ENCODE measurements at places on chromosomes 3 and 15.

DNA sequence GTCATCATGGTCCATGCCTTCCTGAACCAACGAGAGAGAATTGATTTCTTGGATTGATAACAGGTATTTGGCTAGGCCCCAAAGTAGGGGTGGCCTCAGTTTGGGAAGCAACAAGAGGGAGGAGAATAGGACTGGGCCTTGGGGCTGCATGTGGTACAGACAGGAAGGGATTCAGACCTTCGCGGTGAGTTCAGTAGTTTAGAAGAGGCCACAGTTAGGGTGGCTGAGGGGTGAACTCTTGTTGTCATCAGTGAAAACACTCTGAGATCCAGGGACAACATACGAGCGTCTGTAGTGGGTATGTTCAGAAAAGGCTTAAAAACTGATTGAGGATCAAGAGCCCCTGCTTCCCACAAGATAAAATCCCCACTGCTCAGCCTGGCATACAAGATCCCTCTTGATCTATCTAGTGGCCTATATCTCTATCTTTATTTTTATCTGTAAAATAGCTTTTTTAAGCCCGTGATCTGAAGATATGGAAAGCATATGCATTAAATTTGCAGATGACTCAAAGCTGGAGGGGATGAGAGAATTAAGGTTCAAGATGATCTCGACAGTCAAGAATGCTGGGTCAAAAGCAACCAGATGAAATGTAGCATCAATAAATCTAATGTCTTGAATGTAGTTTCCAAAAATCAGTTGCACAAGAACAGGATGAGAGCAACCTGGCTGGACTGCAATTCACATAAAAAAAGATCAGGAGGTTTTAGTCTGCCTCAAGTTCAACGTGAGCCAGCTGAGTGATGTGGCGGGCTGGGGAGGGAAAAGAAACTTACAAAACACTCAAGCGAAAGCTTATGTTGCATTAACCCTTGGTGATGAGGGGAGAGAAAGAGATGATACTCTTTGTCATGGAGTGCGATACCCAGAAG, 221.1 kb upstream of the TLE3 start:
- no peak for DNase-seq

DNA sequence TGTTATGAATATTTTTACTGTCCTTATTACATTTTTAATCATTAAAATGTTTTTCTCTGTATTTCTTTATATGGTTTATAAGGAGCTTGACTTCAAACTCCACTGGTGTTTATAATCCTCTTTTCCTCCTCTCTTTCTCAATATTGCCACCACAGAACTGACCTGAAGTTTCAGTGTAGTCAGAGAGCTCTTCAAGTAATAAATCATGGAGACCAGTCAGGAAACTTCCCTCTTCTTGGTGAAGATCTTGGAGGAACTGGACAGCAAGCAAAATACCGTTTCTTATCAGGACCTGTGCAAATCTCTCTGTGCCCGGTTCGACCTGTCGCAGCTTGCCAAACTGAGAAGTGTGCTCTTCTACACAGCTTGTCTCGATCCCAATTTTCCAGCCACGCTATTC, 23.8 kb downstream of the MINAR1 start:
- no peak for DNase-seq

DNA sequence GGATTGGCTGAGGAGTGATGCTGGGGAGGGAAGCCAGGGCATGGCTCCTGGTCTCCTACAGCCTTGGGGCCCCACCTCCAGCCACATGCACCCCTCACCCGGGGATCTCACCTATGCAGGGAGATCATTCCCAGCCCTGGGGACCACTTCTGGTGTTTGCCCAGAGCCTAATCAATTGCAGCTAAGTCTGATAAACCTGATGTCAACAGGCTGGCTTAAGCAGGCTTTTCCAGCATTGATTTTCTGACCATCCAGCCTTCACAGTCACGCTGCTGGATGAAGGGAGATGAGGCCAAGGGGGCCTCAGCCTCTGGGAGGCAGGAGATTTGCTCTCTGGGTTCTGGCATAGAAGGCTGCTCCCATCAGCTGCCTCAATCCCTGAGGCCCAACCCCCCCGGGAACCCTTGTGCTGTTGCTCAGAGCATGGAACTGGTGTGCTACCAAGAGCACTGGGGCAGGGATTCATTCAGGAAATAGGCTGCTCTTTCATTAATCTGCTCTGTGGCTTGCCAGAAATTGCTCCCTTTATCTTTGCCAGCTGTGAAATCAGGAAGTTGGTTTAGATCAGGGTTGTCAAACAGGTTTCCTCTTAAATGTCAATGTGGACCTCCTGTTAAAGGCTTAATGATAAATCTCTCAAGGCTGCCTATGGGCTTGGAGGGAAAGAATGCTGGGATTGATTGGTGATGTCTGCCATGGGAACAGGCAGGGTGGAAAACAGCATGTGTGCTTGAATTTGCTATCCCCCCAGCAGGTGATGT, 19.0 kb downstream of the FAM3D start:
- no peak for DNase-seq

DNA sequence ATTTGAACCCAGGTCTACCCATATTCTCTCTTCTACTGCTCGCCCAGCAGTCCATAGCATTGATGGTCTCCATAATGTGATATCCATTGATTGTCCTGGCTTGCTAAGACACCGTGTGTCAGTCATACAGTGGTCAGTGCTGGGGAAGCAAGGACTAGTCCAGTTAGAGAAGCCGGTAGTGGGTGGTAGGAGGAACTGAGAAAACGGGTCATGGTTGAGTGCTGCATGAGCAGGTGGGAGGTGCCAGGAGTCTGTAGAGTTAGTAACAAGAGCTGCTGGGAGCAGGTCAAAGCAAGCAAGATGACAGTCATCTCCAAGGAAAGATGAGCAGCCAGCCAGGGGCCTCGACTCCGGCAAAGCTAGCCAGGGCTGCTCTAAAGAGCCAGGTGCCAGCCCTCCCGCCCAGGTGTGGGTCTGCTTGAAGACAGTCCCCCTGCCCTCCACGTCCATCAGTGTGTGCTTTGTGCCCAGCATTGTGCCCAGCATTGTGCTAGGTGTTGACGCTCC, 29.5 kb upstream of the USP3 start:
- DNase-seq = peak; percentile 38

GRCh38 chr3:170517242-170517945, 68.5 kb downstream of the SLC7A14 start:
- DNase-seq = no peak

DNA sequence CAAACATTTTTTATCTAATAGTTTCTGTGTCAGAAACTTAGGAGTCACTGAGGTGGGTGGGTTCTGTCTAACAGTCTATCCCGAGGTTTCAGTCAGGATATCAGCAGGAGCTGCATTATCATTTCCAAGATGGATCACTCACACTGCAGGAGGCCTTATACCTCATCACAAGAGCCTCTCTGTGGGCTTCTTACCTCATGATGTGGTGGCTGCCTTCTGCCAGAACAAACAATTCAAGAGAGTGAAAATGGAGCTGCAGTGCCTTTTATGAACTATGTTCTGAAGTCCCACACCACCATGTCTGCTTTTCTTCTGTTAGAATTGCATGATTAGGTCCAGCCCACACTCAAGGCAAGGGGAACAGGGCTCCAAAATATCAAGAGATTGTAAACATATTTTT, 27.9 kb downstream of the RFX7 start:
- DNase-seq = no peak

DNA sequence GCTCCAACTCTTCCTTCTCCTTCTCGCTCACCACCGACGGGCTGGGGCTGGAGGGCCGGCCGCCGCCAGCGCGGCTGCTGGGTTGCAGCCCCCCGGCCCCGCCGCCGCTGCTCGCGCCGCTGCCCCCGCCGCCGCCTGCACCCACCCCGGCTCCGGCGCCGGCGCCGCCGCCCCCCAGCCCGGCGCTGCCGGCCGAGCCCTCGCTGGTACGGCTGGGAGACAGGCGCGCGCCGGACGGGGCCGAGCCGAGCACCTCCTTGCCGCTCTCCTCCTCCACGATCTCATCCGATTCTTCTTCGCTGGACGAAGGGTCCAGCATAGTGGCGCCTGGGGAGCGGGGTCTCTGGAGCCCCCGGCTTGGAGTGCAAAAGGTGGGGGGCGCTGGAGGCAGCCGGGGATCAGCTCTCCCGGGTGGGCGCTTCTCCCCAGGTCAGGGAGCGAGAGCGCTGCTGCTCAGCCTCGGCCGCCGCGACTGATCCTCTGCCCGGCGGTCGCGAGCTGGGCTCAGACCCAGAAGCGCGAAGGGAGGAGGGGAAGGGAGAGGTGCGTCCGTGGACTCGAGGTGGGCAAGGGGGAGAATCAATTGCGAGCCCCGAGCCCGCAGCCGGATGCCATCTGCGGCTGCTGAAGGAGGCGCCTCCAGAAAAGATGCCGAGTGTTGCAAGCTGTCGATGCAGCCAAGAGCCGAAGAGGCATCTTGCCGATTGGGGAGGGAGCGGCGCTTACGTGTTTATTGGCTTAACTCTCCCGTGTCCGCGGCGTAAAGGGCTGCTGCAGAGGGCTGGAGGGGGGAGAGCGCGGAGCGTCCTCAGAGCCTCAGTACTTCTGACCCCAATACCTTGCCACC, at the start of gene CADPS:
Gene CADPS (minus strand): TSS at position 706 of the 847 bp plus-strand sequence. CDS start 387 bp downstream, at position 319.
- peak; percentile 39 for DNase-seq

DNA sequence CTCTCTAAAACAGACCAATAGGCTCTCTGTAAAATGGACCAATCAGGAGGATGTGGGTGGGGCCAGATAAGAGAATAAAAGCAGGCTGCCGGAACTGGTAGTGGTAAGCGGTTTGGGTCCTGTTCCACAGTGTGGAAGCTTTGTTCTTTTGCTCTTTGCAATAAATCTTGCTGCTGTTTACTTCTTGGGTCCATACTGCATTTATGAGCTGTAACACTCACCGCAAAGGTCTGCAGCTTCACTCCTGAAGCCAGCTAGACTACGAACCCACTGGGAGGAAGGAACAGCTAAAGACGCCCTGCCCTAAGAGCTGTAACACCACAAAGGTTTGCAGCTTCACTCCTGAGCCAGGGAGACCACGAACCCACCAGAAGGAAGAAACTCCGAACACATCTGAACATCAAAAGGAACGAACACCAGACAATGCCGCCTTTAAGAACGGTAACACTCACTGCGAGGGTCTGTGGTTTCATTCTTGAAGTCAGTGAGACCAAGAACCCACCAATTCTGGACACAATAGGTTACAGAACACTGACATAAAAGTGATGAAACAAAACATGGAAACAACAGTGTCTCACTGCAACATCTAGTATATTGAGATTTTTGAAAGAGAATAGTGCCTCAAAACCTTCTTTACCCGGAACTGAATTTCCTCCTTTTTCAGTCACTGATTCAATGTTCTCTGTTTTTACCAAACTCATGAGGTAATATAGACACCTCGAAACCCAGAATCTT, 28.8 kb upstream of the PLSCR2 start:
- DNase-seq = no peak

GRCh38 chr3:31629054-31629453, 96.3 kb downstream of the STT3B start:
- no peak for DNase-seq

- no peak for DNase-seq
These were observed 77.4 kb upstream of the ANKRD28 start for GRCh38 chr3:15875016-15875689.

- no peak for DNase-seq
These were observed 37.8 kb upstream of the IL20RB start for GRCh38 chr3:136919799-136920580.

- DNase-seq = no peak
These were observed 2.0 kb upstream of the MELTF start for GRCh38 chr3:197031315-197032285.

- no peak for DNase-seq
These were observed 311.5 kb downstream of the RORA start for GRCh38 chr15:60917461-60918145.

DNA sequence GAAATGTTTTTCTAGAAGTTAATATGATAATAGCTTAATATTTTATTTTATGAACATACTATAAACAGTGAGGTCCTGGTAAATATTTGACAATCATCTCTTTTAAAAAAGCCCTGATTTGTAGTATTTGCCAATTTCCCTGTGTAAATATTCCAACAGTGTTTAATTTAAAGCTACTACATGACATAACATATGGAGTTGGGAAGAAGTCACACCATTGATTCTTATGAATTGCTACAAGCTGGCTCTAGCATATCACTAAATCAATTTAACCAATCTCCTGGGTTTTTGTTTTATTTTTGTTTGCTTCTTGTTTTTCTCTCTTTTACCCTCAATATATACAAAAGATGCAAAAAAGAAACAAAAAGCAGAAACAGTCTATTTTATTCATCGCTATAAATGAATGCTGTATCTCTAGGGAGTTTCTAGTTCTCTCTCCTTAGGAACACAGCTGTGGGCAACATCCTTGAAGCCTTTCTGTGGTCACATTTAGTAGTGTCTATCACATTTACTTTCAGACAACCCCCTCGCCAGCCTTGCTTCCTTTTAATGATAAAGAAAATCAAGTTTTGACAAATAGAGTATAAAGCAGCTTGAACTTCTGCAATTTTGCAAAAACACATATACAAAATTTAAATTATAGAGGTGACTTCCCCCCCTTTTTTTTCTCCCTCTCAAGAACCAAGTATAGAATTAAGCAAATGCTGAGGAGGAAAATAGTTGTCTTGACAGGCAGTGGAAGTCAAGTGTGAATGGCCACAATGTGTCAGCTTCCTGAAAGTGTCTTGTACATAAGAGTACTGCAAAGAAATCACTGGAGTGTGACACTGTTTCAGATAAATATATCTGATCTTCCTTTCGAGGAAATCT, 21.4 kb downstream of the CCR1 start:
- no peak for DNase-seq

All from nephron progenitor cell (in vitro differentiated cells).